ENCODE measurements at places on chromosomes 11 and 22.
A peak's percentile ranks its signal among the peaks of the same experiment; 100 is the strongest.

DNA sequence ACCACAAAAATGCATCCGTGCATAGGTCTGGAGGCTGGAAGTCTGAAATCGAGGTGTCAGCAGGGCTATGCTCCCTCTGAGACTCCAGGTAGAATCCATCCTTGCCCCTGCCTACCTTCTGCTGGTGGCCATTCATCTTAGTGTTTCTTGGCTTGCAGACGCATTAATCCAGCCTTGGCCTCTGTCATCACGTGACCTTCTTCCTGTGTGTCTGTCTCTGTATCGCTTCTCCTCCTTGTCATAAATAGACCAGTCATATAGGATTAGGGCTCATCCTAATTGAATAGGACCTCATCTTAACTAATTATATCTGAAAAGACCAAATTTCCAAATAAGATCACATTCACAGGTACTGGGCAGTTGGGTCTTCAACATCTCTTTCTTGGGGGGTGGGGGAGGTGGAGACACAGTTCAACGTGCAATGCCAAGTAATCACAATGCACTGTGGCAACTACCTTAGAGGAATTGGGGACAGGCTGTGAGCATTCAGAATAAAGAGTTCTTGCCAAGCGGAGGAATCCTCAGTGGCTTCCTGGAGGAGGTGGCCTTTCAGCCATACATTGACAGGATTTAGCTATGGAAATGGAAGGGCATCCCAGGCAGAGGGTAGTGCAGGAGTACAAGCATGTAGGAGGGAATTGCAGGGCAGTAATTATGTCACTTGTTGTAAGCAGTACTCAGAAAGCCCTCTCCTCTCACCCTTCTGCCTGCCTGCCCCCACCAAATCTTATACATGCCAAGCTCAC lies 96.2 kb upstream of the SYT13 start:
- DNase-seq = no peak

GRCh38 chr11:59598961-59599360 lies 16.6 kb downstream of the OSBP start:
- peak; percentile 20 for DNase-seq

- DNase-seq = no peak
Observed at GRCh38 chr22:19981961-19982920, 34.4 kb downstream of the ARVCF start.

DNA sequence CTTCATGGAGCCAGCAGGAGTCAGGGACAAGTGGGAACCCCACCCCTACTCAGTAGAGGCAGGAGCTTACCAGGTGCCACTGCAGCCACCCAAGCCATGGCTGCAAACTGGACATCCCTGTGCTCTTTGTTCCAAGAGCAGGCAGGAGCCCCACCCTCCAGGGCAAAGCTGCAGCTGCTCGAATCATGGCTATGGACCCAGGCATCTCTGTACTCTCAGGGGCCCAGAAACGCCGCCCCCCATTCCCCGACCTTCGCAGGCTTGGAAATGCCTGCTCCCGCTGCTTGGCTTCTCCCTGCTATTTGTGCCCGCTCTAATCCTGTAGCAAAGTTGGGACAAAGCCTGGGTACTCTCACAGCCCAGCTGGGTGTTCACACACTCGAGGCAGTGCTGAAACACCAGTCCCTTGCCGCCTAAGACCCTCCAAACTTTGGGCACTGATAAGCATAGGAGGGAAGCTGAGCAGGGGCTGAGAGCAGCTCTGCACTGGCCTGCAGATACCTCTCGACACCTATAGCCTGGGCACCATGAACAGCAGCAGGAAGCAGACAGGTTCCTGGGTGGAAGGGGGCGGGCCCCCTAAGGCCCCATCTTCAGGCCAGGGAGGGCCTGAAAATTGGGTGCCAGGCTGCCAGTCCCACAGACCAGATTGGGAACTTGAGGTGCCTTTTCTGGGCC lies 402.4 kb downstream of the LRRC4C start:
- no peak for DNase-seq

DNA sequence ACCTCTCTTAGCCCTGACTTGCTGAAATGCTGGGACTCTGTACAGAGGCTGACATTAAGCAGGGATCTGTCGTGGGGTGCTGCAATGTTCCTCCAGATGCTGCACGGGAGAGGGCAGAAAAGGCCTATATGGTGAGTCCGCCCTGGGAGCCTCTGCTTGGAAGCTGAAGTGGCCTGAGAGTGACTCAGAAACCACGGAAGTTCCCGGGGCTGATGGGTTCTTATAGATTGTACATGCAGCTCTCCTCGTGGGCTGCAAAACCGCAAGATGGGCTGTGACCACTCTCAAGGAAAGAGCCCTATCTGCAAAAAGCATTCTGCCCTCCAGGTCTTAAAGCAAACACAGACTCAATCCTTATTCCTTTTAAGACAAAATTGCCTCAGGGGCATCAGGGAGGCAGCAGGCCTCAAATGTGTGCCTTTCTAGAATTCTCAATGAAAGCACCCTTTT lies 5.8 kb upstream of the SLC43A3 start:
- peak; percentile 96 for DNase-seq

DNA sequence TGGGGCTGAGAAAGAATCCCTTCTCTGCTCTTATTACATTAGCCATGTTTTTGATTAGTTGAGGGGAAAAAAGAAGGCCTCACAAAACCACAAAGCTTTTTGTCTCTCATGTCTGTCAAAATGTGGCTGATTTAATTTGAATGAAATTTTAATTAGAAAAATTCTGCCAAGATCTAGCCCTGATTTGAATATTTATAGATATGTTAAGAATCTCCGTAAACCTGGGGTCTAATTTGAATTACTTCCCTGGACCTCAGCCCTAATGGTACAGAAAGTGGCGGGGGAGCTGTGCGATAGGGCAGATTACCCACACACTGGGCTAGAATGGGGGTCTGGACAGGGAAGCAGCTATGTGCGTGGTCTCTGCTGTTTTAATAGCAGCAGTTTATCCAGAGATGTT lies 141.3 kb upstream of the TTC12 start:
- DNase-seq = no peak

GRCh38 chr11:79019975-79020374 lies 420.9 kb downstream of the TENM4 start:
- no peak for DNase-seq

DNA sequence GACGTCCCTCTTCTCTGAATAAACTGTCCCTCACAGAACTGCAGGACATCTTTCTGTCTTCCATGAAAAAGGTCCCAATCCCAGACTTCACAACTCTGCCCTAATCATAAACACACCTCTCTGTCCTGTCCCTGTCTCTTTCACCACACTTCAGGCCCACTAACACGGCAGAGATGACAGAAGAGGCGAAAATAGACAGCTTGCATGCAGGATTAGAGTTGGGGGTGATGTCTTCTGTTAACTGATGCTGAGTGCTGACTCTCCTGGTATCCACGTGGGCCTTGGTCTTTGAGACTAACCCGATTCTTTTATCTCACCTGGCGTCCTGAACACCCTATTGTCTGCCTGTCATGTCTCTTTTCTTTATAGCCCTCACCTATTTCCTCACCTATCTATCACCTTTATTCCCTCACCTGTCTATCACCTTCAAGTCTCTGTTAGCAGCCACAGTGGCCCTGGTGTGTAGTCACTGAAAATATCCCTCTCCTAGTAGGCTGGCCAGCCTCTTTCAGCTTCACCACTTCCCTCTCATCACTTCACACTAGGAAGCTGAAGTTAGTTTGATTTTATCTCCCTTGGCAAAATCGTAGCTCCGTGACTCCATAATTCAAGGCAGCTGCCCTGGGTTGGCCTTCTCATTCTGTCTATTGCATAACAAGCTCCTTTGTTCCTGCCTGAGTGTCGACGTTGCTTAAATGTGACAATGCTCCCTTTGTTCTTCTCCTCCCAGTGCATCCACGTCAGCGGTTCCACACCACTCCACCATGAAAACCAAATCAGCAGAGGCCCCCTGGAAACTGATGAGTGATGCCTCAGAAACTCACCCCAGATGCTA lies 30.6 kb upstream of the DRD2 start:
- no peak for DNase-seq

GRCh38 chr11:9315078-9315688 lies 790 bp upstream of the TMEM41B start:
- no peak for DNase-seq

DNA sequence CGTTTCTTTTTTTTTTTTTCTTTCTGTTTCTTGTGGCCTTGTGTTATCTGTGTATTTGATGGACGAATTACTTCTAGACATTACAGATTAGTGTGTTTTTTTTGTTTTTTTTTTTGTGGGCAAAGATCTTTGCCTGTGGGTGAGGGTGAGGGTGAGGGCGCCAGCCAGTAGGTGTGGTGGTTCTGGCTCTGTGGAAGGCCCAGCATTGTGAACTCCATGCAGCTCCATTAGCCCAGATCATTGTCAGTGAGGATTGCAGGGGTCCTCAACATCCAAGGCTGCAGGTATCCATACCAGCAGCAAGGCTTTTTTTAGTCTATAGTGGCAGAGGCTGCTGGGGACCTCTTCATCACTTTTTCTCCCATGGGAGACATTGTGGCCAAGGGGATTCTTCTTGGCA lies 13.7 kb downstream of the BIRC2 start:
- no peak for DNase-seq

DNA sequence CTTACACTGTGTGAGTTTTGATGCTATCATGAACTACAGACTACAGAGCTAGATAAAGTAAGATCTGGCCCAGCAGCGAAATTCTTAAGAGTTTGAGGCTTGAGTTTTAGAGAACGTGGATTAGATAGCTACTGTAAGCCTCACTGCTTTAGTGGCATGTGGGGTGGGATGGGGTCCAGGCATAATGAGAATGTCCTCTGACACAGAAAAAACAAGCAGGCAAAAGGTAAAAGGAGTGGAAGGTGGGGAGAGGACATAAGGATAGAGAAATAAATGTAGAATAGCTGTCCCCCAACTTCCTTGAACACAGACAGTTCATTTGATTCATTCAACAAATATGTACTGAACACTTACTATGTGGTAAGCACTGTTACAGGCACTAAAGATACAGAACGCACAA lies 324.5 kb upstream of the PITPNB start:
- peak; percentile 47 for DNase-seq

DNA sequence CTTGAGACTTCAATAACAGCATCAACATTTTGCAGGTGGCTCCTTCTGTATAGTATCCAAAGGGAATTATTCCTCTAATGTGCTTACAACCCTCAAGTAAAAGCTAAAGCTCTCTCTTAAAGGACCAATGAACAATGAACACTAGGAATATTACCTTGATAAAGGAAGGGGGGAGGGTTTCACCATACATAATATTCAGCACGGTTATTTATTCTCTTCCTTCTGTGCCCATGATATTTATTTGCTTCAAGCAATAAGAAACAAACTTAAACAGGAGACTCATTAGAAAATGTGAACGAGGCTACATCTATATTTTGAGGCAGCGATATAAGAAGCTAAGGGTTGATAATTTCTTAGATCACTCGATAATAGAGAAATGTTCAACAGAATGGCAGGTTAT lies 21.2 kb downstream of the BLID start:
- no peak for DNase-seq

- DNase-seq = no peak
Observed at GRCh38 chr11:83326326-83326725, 40.2 kb upstream of the CCDC90B start.

DNA sequence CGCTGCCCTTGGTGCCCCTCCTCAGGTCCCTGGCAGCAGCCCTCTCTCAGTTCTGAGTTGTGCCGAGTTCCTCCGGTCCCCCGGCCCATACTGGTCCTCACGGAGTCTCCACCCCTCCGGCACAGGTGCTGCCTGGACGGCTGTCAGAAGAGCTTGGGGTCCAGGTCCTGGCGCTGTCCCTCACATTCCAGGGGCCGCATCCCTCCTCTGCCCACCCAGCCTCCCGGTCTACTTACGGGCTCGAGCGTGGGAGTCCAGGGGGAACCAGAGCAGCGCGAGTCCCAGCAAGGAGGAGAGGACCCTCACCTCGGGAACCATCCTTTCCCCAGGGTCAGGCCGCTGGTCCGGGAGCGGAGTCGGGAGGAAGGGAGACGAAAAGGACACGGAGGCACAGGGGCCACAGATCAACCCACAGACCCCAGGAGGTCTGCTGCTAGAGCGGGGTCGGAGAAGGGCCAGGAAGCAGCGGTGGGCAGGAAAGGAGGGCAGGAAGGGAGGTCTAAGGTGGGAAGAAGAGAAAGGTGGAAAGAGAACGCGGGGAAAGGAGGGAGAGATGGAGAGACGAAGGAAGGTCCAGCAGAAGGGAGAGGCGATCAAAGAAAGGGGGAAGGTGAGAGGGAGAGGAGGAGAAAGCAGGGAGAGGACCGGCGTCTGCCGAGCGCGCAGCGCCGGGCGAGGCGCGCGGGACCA lies 510 bp downstream of the CHRDL2 start:
- no peak for DNase-seq

GRCh38 chr11:59615120-59615636 lies 396 bp downstream of the OSBP start:
- DNase-seq = no peak

- DNase-seq = no peak
Observed at GRCh38 chr11:86918496-86918895, 36.7 kb downstream of the FZD4 start.

DNA sequence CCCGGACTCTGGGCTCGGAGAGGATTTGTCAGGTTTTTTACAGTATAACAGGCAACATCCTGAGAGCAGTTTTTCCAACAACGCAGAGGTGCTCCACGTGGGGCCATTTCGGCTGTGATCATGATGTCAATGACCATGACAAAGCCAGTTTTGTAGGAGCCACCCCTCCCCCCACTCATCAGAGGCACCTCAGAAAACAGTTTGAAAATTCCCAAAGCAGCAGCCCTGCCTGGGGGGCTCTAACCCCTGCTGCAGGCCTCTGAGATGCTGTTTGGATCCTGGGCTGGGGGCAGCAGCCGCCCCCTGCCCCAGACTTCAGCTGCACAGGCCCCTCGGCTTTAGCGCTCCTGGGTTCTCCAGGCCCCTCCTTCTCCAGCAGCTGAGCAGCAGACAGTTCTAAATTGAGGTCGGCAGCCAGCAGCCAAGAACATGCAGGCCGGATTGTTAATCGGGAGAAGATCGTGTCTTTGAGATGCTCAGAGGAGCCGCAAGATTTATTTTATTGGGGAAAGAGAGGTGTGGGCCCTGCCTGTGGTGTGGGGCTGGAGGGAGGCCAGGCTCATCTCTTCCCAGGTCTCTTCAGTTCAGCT lies 19.4 kb downstream of the NFAM1 start:
- no peak for DNase-seq

DNA sequence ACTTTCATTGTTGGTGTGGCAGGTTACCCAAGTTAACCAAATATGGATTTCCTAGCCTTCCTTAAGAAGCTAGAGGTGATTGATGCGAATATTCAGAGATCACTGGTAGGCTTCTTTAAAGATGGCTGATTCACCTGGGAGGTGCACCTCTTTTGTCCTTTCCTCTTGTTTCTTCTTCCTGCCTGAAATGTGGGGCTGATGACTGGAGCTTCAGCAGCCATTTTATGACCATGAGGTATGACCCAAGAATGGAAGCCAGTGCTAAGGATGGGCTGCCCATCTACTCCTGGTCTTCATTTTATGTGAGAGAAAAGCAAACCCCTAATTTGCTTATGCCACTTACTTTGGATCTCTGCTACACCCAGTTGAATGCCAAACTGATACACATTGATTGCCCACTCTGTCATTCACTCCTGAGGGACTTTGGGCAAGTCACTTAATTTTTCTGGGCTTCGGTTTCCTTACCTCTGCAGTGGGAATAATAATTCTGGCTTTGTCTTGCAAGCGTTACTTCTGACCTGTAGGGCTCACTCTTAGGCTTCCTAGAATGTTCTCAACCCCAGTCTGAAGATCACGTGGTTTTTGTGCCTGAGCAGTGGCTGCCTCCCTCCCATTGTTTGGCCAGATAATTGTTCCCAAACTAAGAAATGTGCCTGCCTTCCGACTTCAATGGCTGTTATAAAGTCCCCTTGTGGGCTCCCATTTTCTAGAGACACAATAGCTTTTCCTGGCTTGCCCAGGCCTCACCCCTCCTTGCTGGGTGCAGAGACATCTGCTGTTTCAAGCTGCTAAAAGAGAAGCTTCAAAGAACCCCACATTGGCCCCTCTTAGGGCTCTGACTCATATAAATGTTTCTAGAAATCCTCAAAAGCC lies 243.1 kb downstream of the ST3GAL4 start:
- no peak for DNase-seq

- no peak for DNase-seq
Observed at GRCh38 chr11:17570034-17570433, 23.0 kb downstream of the OTOG start.

Data from fibroblast of villous mesenchyme (primary cell).